Adipocyte (in vitro differentiated cells): ENCODE measurements at places on chromosomes 12 and 14.

DNA sequence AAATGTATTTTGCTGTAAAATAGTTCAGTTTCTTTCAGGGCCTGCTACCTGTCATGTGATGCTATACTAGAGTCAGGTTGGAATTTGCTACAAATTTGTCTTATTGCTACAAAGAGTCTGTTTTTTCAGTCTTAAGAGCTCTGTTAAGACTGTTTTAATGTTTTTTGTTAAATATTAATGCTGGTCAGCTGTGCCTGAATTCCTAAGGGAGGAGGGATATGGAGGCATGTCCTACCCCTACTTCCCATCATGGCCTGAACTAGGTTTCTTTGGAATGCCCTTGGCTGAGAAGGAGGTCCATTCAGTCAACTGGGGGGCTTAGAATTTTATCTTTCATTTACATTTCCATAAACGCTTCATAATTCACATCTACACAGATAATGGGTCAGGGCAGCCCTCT lies 30.0 kb downstream of the IQSEC3 start:
- no peak for DNase-seq

DNA sequence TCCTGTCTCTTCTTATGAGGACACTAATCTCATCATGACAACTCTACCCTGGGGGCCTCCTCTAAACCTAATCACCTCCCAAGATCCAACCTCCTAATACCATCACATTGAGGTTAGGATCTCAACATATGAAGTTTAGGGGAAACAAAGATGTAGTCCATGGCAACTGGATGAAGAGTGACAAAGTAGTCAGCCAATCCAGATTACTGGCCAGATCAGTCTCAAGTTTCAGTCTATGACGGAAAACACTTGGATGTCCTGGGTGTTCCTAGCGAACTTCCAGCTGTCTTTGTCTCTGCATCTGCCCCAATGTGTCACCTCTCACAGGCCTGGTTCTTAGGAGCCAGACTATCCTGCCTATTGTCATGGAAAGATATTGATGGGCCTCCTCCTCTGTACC lies 630.8 kb downstream of the AACS start:
- DNase-seq: no peak

GRCh38 chr12:108915632-108916133 lies 35.8 kb downstream of the DAO start:
- DNase-seq: no peak

DNA sequence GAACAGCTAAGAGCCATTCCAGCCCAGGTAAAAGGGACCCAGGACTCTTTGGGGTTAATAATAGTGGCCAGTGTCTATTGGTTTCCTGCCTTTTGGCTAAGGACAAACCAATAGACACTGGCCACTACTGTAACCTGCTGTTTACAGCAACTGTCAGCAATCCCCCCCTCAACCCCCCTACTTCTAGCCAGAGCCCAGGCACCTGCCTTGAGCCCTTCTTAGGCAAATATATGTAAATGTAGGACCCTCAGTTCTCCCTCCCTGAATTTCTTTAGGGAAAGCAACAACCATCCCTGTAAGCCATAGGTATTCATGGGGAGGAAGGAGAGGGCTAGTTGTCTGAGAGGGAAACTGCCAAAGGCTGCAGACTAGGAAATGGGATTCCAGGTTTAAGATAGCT lies 22.3 kb downstream of the HOXC4 start:
- DNase-seq: no peak

GRCh38 chr14:104245075-104245474 lies 106.7 kb downstream of the KIF26A start:
- DNase-seq: no peak

DNA sequence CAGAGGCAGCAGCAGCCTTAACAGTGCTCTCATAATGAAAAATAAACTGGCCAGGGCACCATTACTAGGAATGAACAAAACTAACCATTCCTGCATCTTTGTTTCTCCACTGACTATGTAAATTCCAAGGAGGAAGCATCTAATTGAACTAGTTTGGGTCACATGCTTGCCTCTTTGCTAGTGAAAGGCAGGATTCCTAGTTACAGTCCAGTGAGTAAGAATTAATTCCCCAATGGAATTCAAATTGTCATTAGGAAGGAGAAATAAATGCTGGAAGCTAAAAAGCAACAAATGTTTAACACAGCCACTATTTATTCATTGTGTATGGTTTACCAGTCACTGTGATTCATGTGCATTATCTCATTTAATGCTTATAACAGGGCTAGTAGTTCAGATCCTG lies 316.0 kb downstream of the CCDC91 start:
- DNase-seq: no peak

DNA sequence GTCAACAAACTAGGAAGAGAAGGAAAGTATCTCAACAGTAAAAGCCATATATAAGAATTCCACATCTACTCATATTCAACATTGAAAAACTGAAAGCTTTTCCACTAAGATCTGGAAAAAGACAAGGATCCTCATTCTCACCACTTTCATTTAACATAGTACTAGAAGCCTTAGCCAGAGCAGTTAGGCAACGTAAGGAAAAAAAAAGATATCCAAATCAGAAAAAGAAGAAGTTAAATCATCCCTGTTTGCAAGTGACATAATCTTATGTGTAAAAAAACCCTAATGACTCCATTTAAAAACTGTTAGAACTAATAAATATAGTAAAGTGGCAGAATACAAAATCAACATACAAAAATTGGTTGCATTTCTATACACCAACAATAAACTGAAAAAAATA lies 426.2 kb downstream of the BCAT1 start:
- DNase-seq: no peak

GRCh38 chr14:28762303-28762954 lies 4.2 kb upstream of the FOXG1 start:
- no peak for DNase-seq
